Vagina (tissue), 2 donors: ENCODE measurements at places on chromosomes 13 and 19.

DNA sequence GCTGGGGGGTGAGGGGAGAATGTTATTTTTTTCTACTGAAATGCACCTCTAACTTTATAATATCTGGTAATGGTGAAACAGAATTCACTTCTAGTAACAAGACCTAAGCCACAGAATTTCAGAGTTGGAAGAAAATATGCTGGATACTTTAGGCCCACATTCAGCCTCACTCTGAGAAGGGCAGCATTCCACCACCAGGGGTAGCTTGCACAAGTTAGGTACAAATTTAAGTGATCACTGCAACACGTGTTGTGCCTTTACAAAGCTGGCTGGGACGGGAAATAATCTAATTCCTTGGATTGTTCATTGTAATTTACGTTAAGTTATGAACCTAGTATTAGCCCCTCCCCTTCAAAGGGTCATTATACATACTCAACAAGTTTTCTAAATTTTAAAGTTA, 192.3 kb downstream of the RGCC start:
- DNase-seq, result no peak

DNA sequence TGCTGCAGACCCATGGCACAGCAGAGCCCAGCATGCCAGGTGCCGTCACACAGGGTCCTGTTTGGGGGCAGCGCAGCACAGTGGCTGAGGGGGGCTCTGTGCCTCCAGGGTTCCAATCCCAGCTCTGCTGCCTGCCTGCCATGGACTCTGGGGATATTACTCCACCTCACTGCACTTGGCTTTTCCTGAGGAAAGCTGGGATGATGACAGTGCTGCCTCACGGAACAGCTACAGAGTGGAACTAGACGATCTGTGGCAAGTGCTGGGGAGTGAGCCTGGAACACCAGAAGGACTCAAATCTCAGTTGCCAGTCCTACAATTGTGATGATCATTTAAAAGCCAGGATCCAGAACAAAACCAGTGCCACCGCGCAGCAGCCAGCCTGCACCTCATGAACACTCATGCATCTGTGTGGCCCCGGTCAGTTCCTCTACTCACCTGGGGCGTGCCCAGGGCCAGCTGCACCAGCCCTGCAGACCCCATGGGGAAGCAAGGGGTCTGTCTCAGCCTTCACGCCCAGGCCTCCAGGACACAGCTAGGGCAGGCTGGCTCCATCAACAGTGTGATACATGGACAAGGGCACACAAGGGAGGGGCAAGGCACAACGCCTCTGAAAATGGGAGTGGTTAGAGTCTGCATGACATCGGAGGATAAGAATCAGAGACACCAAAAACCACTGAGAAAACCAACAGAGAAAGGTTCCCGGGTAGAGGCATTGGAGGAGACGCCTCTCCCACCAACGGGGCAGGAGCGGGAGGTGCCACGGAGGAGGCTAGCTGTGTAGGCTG, 55.2 kb downstream of the ATP7B start:
- DNase-seq, result no peak

- DNase-seq, result no peak
These were observed 55.6 kb upstream of the F7 start for GRCh38 chr13:113049981-113050380.

DNA sequence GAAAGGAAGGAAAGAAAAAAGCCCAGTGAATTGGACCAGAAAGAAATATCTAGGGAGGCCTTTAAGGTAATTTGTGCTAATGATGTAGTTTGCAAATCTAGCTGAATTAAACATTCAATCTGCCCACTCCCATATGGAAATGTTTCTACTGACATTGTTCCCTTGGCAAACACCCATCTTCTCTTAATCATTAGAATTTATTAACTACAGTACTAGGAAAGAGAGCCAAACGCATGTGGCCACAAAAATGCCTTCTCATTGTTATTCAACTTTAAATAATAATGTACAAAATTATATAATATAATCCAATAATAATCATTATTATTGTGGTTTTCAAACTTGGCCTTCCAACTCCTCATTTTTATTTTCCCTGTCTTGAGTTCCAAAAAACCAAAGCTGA, 234.7 kb downstream of the NHLRC3 start:
- no peak for DNase-seq

DNA sequence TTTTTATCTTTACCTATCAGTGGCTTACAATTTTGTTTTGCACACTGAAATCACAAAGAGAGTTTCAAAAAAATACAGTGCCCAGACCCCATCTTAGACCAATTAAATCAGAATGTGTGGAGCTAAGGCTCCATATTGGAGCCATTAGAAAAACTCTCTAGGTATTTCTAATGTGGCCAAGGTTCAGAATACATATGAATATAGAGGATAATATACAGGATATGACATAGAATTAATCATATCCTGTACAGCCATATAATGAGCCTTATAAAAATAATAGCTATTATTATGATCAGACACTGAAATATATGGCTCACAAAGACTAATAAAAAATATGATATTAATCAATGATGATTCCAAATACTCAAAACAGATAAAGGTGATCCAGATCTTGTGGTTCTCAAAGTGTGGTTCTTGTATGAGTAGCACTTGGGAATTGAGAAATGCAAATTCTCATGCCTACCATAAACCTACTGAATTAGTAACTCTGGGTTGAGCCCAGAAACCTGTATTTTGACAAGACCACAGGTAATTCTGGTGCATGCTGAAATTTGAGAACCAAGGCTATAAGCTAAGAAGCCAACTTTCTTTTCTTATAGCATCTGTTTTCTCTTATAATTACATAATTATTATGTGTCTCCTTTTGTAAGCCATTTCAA, 408.0 kb downstream of the DIAPH3 start:
- no peak for DNase-seq

DNA sequence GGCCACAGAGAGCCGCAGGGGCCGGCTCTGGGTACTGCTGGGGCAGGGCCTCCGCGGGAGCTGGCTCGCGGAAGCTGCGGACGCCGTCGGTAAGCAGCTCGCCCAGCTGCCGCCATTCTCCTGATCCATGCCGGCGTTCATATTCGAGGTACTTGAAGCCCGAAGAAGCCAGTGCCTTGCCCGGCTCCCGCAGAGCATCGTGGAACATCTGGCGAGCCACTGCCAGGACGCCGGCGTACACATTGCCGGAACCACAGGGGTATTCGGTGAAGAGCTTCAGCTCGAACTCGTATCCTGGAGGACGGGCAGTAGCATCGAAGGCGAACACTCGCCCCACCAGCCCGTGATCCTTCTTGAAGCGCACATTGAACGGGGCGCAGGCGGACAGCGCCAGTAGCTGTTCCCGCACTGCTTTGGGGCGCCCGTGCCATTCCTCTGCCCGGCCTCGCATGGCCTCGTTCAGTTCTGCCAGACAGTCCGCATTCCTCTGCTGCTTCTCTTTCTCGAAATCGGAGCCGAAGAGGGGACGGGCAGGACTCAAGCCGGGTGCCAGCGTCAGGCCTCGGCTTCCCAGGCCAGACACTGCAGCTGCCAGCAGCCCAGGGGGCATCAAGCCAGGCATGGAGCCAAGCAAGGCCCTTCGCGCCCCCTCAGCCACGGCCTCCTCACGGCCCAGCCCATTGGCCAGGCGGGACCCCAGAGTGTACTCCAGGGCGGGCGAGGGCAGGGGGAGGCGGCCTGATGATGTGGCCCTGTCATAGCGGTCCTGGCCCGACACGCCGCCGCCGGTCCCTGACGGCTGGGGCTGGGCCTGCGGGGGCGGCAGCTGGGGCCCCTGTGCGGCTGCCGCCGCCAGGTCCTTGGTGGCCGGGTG, 1.0 kb downstream of the IRF2BP1 start:
- no peak for DNase-seq
